ENCODE measurements at places on chromosomes 16 and 17. TPM values are rescaled to one million over a fixed set of nuclear protein-coding genes. Genes with fewer than 3 reads are reported as not detected.

Gene CTF1
- total RNA-seq = 1.4 TPM

- DNase-seq = no peak
Observed at GRCh38 chr17:58059141-58059540, 24.1 kb upstream of the DYNLL2 start.

- peak; percentile 48 for DNase-seq
Observed at GRCh38 chr17:45640141-45640850, 143.8 kb upstream of the CRHR1 start.

DNA sequence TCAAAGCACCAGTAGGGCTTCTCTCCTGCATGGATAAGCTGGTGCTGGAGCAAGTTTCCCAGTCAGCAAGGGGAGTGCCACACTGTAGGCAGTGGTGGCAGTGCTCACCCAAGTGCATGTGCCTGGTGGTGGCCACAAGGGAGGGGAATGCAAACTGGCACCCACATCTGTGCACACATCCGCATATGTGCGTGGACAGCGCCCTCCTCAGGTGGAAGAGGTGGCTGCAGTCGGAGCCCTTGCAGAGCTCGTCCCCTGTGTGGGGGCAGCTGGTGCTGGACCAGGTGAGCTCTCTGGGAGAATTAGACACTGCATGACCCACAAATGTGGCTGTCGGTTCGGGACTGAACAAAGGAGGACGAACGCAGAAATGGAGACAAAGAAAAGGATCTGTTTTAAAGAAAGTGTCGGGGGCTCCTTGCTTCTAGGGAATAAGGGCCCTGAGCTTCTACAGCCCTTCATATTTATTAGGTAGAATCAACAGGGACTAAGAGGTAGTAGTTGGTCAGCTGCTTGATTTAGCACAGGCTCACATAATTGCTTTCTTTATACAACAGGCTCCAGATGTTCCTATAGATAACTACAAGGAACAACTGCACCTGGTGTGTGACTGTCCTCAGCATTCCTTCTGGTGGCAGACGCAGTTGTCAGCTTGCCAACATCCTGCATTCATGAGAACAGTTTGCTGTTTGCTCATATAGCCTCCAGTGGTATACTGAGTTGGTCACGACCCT lies 5.3 kb upstream of the ZNF689 start:
- no peak for DNase-seq

GRCh38 chr17:79618383-79619067 lies 7.7 kb upstream of the RBFOX3 start:
- DNase-seq = no peak

DNA sequence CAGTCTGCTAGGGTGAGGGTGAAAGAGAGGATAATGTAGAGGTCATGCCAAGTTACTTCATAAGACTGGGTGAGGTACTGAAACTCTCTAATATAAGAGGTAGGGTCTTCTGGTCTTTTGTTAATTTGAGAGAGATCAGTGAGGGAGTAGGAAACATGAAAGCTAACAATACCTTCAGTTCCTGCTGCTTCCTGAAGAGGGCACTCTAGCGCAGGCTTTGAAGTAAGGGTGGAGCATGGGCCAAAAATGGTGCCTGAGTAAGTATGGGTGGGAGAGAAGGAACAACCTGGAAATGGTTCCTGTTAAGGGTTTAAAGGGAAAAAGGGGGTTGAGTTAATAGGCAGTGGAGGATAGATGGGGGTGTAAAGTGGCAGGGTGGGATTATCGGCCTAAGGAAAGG lies 2449.5 kb downstream of the TP53TG3F start:
- no peak for DNase-seq

DNA sequence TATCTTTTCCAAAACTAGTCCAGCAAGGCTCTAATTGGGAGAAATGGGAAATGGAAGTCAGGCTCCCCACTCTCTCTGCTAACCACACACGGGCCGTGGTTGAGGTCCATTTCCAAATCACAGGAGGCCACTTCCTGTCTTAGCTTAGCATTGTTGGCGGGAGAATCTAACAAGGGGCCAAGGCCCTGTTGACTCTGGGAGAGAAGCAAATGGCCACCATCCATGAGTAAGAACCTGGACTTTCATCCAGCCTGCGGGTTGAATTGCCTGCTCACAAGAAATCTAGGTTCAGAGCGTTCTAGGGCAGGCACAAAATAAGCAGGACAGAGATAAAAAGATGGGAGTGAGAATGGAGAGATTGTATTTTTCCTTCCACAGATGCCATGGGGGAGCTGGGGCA lies 5.7 kb downstream of the FAM20A start:
- DNase-seq = no peak

DNA sequence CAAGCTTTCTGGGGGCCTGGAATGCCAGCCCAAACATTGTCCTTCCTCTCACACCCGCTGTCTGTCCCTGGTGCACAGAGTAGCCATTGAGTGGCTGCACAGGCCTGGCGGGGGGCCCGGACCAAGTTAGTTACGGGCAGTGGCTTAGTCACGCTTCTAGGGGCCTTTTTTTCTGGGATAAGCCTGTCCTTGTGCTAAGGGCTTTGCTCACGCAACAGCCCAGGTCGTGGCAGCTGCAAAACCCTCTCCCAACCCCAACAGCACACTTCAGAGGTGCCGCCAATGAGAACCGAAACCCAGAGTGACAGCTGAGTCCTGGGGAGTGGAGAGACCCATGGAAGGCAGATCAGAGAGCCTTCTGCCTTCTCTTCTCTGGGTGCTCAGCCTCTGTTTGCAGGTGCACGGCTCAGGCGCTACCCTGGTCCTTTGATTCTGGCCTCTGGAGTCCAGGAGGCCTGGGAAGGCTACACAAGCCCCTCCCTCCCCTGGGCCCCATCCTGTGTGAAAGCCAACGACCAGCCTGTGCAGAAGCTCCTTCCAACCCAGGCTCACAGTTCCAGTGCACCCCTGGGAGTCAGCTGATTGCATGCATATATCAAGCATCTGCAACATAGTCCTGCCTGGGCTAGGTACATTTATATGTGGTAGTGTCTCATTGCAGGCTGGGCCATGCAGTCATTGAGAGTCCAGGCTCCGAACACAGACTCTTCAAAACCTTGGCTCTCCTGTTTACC lies 9.1 kb downstream of the WSCD1 start:
- no peak for DNase-seq

- no peak for DNase-seq
Observed at GRCh38 chr17:68334393-68334792, 43.1 kb downstream of the ARSG start.

DNA sequence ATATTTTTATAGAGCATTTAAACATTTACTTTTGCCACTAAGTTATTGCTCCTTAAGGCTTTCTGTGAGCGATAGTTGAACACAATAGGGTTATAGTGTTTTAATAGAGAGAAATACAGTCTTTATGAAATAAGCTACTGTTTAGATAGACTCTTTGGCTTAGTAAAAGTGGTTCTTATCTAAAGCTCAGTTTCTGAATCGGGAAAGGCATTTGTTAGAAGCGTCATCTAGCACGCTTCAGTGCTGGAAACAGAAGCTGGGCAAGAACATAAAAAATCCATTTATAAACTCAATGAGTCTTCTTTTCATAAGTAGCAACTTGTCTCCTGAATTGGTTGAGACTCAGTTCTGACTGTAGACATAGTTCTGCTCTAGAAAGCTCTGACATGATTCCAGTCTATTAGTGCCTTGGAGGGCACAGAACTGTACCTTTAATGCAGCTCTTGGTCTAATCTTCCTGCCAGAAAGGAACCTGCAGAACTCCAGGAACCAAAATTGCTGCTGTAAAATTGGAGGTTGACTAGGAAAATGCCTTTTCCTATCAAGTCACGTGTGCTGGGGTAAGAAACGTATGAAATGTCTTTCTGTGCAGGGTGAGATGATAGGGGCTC lies 55.4 kb upstream of the DNAJA2 start:
- no peak for DNase-seq

Gene PRAC2
- total RNA-seq = not detected

DNA sequence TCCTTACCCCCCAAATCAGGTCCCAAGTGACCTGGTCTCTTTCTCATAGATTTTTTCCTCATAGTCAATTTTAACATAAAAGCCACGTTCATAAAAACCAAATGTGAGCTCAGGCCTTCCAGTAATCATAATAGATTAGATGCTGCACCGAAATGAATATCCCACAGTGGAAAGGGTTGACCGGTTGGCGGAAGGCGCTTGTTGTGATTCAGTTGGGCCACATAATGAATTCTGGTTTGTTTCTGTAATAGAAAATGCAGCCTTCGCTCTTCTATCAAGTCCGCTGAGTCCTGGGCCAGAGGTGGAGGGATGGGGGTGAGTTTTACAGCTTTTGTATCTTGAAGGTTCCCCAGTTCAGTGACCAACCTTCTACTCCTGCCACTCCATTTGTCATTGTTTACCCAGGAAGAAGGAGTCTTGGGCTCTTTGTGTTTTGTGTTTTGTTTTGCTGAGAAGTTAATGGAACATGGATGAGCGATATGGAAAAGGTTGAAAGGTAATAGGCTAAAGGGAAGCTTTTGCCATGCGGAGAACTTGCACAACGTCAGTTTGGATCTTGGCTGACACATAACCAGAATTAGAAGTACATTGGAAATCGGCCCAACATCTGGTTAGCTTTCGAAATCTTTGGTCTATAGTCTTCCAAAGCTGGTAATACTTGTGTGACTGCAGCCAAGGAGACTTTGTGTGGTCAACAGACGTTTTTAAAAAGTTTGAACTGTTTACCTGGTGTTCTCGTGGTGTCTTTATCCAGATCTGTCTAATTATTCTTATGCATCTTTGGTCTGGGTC lies 89.5 kb downstream of the CLEC16A start:
- no peak for DNase-seq

DNA sequence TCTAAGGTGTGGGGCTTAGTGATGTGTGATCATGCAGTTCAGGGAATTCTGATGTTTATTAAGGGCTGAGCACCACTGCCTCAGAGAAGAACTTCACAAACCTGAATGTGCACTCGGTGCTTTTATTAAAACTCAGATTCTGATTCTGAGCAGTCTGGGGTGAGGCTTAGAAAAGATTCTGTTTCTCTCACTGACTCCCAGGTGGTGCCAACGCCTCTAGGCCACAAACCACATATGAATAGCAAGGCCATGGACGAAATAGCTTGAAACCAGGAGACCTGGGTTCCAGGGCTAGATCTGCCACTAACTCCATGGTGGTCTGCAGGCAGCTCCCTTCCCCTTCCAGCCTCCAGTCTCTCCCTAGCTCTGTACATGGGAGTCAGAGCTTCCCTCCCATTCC lies 169.1 kb downstream of the HS3ST3B1 start:
- DNase-seq = no peak

DNA sequence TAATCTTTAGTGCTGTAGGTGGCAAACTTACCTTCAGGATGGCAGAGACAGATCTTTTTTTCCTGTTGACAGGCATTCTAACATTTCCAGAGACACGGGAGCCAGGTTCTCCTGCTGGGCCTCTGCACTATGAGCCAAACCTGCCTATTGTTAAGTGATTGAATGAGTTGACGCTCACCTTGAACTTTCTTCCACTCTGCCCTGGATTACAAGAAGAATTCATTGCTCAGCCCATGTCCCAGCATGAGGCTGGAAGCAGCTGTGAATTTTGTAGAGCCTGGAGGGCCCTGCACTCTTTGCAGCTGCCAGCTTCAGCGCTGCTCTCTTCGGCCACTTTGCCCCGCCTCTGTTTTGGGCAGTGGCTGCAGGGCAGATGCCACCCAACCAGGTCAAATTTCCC lies 9.4 kb upstream of the SLC7A5 start:
- DNase-seq = no peak

DNA sequence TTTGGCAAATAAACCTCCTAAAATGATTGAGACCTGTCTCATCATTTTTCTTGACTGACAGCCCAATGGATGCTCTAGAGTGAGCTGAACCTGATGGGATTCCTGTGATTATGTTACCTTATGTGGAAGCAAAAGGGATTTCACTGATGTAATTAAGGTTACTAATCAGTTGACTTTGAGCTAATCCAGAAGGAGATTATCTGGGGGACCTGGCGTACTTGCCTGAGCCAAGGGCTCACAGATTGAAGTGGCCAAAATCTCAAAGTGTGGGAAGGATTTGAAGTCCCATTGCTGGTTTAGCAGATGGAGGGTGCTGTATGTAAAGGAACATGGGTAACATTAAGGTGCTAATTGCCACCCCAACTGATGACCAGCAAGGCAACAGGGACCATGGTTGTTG lies 214.0 kb downstream of the CPPED1 start:
- DNase-seq = no peak

DNA sequence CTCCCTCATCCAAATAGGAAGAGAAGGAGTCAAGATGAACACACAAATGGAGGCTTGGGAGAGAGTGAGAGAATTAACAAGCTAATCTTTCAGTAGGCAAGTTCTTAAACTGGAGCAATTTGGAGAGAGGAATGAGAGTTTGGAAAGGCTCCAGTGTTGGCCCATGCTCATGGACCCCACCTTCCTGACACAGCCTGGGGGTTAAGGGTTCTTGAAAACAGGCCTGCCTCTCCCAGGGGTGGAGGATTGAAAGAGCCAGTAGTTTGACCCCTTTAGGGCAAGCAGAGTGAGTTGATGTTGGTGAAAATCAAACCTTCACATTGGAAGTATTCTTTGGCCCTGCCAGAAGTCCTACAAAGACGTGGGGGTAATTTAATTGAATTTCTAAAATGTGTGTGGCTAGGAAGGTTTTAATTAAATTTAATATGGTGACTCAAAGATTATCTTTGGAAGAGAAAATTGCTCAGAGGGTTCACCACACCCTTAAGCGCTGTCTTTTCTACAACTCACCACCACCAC lies 5.8 kb downstream of the HOXB3 start:
- no peak for DNase-seq

GRCh38 chr16:10992797-10993196 lies 48.4 kb downstream of the CLEC16A start:
- DNase-seq = no peak

- no peak for DNase-seq
Observed at GRCh38 chr16:56019274-56019673, 144.1 kb upstream of the CES5A start.

DNA sequence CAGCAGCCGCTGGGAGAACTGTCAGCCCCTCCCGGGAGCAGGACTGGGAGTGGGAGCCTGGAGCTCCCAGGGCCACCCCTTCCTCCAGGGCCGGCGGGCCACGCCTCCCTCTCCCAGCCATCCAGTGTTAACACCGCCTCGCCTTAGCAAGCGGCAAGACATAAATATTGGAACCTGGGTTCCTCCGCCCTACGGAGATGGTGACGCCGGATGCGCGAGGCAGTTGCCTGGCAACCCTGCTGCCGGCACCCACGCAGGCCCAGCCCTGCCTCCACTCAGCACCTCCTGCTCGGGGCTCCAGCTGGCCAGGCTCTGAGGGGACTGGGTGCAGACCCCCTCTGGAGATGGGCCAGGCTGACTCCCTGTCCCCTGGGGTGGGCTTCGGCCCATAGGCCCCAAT lies 27.4 kb upstream of the CACNA1H start:
- no peak for DNase-seq

DNA sequence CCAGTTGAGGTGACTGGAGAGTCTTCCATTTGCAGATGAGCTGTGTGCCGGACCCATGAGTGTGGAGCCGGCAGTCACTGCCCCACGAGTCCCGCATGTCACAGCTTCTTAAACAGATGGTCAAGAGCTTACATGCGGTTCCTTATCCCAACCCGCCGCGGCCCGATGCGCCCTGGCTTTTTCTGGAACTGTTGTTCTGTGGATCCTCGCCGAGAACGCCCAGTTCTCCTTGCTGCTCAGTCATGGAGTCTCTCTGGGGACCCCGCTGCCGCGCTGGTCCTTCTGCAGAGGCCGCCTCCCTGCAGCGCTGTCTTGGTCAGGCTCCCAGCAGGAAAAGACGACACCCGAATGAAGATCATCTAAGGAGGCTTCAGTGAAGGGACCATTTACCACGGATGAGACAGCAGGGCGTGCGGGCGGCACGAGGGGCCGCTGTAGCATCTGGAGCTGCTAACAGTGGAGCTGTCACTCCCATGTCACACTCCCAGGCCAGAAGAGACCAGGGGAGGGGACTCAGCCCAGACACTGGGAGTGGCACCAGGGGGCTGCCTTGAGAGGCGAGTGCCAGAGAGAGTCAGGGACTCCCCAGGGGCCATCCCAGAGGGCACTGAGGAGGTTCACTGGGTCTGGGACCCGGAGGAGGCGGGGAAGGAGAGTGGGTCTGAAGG lies 10.8 kb upstream of the LGALS3BP start:
- DNase-seq = no peak

Measured in kidney epithelial cell (primary cell).